Stimulated activated CD8-positive, alpha-beta memory T cell treated with anti-CD3 and anti-CD28 coated beads, Interleukin-7, amount 100 ng/mL, for 1 hour (primary cell): ENCODE measurements at places on chromosomes 2 and 18.

- no peak for DNase-seq
These were observed 21.1 kb downstream of the TET3 start for GRCh38 chr2:74005786-74006185.

- DNase-seq: no peak
These were observed 45.7 kb upstream of the ASPRV1 start for GRCh38 chr2:70007151-70007550.

- no peak for DNase-seq
These were observed 15.5 kb downstream of the KLF7 start for GRCh38 chr2:207150284-207150683.

DNA sequence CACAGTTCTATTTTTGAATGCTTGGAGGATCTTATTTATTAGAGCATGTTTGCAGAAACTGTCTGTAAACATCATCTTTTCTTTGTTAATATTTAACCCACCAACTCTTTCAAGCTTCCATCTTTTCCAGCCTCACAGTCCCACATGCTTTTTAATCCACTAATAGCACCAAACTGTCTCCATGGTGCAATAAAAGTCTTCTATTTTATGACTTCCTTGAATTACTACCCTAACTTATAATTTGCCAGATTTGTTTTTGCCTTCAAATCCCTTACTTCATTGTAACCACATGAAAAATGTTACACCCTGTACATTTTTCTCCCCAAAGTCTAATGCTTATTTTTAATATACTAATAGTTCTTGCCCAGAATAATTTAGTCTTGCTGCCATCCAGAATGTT is 792.6 kb downstream of the PLCL1 start:
- no peak for DNase-seq

DNA sequence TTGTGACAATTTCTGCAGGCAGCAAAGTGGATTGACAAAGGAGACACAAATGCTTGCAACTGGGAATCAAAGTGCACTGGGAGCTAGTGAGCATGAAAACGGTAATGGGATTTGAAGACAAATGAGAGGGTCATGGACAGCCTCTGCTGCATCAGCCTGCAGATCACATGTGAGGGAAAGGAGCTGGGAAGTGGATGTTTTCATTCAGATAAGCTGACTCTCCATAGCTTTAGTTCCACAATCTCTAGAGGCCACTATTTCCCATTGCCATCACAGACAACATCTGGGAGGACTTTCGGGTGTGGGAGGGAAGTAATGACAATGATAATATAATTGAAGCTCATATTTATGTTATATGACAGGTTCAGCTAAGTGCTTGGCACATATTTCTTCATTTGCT is 28.4 kb downstream of the ADCYAP1 start:
- DNase-seq: no peak

DNA sequence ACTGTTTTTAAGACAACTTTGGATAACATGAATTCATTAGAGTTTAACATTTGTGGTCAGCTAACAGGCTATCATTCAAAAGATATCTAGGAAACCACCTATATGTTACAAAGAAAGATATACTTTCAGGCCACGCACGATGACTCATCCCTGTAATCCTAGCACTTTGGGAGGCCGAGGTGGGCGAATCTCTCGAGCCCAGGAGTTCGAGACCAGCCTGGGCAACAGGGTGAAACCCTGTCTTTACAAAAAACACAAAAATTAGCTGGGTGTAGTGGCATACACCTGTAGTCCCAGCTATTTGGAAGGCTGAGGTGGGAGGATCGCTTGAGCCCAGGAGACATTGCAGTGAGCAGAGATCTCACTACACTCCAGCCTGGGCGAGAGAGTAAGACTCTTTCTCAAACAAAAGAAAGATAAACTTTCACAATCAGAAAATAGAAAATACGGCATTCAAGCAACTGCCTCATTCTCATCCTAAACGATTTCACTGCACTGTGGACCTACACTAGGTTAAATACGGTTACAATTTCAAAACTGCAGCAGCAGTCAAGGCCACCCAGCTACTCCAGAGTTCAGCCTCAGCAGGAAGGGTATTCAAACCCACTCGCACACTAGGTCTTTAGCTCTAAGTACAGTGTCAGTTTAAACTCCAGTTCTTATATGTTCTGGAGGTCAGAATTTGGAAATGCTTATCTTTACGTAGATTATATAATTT is 250.0 kb upstream of the SLC39A10 start:
- DNase-seq: no peak

GRCh38 chr2:38244301-38244700 is 132.8 kb downstream of the ATL2 start:
- DNase-seq: no peak

- DNase-seq: no peak
These were observed 147.0 kb downstream of the PPP1R1C start for GRCh38 chr2:182132605-182133004.

DNA sequence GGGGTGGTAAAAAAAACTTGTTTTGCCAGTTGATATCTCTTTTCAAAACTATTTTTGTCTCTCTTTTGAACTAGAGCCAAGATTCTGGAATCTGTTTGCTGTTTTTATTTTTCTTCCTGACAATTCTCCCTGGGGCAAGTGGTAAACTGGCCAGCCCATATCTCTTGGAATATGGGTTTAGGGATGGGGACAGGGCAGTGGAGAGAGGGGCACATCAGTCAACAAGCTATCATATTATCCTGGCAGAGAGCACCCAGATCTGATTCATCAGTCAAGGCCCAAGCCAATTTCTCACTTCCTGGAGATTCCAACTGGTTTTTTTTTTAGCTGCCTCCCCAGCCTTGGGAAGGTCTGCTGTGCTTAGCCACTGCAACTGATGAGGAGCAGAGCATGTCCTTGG is 52.3 kb downstream of the ARHGAP28 start:
- DNase-seq: no peak

DNA sequence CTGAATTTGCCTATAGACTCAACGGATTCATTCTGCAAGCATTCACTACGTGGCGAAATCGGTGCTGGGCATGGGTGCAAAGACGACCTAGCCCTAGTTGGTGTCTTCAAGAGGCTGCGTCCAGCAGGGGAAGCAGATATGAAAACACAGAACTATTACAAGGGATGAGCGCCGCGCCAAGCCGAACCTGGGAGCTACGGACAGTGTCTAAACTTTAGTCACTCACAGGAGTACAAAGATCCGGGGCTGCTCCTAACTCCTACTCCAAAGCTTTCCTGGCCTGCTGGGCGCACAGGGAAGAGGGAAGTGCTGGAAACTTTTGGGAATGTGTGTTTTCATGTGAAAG is 732 bp upstream of the ANXA4 start:
- no peak for DNase-seq

- DNase-seq: no peak
These were observed 5.6 kb downstream of the TANK start for GRCh38 chr2:161165811-161166210.

DNA sequence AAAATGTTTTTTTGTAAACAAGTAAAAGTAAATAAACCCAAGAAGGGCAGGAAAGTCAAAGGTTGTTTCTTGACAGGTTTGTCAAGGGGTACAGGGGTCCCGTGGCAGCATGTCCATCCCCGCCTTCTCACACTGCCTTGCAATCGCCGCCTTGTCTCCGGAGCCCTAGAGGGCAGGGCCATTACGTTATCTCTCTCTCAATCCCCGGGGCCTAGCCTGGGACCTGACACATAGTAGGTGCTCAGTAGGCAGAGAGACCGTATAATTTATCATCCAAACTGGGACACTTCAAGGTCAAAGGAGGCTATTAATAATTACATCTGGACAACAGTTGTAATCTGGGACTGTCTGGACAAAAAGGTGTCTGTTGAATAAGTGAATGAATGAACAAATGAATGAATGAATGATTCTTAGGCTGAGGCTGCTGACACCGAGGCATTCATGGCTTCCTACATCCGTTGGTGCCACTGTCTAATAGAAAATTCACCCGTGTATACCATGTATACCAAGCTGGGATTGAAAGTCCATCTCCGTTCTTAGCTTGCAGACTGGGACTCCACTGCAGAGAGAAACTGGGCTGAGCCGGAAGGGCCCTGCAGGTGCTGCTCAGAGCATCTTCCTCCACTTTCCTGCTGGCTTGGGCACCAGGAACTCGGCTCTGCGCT is 44.8 kb upstream of the PLB1 start:
- no peak for DNase-seq

DNA sequence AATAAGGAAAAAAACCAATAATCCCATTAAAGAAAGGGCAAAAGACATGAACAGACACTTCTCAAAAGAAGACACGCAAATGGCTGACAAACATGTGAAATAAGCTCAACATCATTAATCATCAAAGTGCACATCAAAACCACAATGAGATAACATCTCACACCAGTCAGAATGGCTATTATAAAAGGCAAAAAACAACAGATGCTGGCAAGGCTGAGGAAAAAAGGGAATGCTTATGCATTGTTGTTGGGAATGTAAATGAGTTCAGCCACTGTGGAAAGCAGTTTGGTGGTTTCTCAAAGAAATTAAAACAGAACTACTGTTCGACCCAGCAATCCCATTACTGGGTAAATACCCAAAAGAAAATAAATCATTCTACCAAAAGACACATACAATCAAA is 285.6 kb downstream of the NR4A2 start:
- no peak for DNase-seq

GRCh38 chr18:76102156-76102555 is 392.9 kb downstream of the ZNF516 start:
- DNase-seq: no peak

DNA sequence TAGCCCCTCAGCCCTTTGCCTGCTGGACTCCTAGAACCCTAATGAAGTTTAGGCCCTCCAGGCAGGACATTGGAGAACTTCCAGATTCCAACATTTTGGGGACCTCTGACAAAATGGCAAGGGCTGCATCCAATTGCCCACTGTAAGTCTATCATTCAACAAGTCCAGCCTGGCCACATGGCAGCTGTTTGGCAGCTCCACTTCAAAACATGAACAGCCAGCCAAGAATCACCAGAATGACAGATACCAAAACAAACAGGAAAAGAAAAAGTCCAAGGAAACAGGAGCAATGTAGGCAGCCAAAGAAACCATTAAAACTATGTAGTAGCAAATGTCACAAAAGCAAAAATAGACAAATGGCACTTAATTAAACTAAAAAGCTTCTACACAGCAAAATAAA is 25.5 kb downstream of the SLC4A5 start:
- no peak for DNase-seq

DNA sequence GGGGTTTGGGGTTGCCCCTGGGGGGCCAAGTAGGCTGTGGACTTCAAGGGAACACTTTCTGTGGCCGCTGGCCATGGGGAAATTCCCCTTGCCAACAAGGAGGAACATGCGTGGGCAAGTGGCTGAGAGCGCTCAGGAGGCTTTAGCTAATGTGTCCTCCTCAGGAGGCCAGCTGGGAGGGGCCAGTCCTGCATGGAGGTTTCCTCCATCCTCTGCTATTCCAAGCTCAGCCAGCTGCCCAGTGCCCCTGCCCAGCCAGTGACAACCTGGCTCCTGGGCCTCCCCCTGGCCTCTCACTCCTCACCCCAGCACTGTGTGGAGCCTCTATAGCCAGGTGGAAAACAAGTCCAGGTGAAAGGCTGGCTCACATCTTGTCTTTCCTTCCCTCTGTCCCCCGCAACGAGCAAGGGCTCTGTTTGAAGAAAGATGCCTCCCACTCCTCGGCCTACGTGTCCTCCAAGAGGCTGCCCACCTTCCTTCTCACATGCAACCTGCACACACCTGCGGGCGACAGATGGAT is 64.4 kb upstream of the DAPL1 start:
- no peak for DNase-seq

GRCh38 chr2:140586379-140586778 is 1544.4 kb downstream of the LRP1B start:
- no peak for DNase-seq

GRCh38 chr2:64797881-64798575 is 144.3 kb upstream of the SERTAD2 start:
- no peak for DNase-seq

- no peak for DNase-seq
These were observed 154.7 kb downstream of the DYSF start for GRCh38 chr2:71608034-71608433.

- DNase-seq: no peak
These were observed 828.8 kb upstream of the CRIM1 start for GRCh38 chr2:35526741-35527140.

GRCh38 chr2:239065537-239065936 is 217.7 kb downstream of the TWIST2 start:
- DNase-seq: no peak

- no peak for DNase-seq
These were observed 54.6 kb downstream of the PRKCE start for GRCh38 chr2:45706033-45706432.

GRCh38 chr18:7070466-7070865 is 47.1 kb downstream of the LAMA1 start:
- DNase-seq: no peak

DNA sequence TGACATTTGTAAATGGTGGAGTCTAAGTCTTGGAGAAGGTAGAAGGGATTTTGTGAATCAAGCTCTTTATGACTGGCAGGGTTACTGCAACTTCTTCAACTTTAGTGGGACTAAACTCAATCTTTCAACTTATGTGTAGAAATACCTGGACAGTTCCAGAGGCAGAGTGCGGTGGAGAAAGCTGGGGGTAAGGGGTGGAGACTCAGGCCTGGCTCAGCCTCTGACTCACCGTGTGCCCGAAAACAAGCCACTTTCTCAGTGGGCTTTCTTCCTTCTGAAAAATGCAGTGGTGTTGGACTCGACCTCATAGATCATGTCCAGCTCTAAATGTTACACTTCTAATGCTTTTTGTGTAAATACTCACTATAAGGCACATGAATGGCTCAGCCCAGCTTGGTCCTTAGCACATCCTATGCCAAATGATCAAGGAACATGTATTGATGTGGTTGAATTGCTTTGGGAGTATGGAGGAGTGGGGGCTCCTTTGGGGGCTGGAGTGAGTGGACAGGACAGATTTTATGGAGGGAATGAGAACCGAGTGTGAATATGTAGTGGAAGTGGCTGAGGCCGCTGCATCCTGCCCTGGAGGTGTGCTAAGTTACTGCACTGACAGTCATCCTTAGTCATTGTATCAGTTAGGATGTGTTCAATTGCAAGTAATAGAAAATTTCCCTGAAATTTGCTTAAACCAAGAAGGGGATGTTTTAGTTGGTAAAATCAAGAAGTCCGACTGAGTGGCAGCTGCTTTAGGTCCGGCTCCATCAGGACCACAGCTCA is 32.2 kb upstream of the IGFBP5 start:
- DNase-seq: no peak

GRCh38 chr18:13175754-13176210 is 42.8 kb upstream of the LDLRAD4 start:
- DNase-seq: no peak

DNA sequence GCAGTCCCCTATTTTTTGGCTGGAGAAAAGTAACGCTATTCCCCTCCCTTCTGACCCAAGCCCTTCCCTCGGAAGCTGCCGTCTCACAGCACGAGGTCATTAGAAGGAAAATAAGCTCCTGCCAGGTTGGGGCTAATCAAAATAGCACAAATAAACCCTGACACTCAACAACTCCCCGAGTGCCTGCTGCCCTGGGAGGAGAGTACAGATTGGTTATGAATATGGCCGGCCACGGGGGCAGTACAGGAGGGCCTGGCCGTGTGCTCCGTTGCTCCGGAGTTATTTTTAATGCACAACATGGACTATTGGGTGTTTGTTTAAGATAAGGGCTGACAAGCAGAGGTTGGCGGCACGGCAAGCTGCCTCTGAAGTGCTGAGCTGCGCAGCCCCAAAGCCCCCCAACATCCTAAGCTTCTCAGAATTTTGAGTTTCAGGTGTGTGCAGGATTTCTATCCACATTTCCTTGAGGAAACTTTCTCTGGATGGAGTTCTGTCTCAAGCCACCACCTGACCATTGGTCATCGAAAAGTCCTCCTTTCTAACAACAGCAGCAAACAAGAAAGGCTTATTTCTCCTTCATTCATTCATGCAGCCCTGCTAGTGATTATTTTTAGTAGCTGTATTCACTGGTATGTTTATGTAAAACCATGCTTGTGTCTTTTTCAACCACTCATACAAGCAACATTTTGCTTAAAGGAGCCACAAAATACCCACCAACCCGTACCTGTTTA is 58.7 kb downstream of the PAX3 start:
- no peak for DNase-seq
